ENCODE measurements at places on chromosomes 5 and 9. TPM values are rescaled to one million over a fixed set of nuclear protein-coding genes. Genes with fewer than 3 reads are reported as not detected.

GRCh38 chr5:16889972-16890519 is 46.0 kb downstream of the MYO10 start:
- no peak overlapping the region for H3K4me3 ChIP-seq
- DNase-seq = no peak
- no peaks in the 10 kb centered on the region for H3K36me3 ChIP-seq
- peak overlapping the region; percentile 86 for H3K27ac ChIP-seq

Gene IL13
- total RNA-seq = not detected

- no peak for DNase-seq
- no peaks in the 10 kb centered on the region for H3K36me3 ChIP-seq
- H3K4me1 ChIP-seq = peaks cover 6% of the 10 kb centered on the region
- H3K4me3 ChIP-seq = no peak overlapping the region
- no peak overlapping the region for H3K27ac ChIP-seq
- H3K27me3 ChIP-seq = no peaks in the 10 kb centered on the region
Measured at GRCh38 chr9:96453625-96454024, 3.7 kb downstream of the HABP4 start.

GRCh38 chr9:13899924-13900323 is 414.0 kb downstream of the NFIB start:
- no peak for DNase-seq
- no peak overlapping the region for H3K4me3 ChIP-seq

DNA sequence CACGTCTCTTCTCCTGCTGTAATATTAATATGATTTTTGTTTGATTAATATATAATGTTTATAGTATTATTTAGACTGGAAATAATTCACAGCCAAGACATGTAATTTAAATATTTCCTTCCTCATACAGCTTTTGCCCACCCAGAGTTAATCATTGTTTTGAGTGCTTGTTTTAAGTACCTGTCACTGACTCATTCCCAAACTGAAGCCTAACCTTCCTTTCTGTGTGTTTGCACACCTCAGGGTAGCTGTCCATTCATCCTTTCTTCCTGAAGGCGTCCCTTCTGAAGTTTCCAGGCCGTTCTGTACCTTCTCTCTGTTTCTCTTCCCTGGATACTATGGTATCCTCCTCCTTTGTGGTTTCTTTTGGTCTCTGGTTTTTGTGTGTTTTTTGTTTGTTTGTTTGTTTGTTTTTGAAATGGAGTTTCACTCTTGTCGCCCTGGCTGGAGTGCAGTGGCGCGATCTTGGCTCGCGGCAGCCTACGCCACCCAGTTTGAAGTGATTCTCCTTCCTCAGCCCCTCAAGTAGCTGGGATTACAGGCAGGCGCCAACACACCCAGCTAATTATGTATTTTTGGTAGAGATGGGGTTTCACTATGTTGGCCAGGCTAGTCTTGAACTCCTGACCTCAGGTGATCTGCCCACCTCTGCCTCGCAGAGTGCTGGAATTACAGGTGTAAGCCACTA is 312.4 kb downstream of the DOCK8 start:
- H3K27me3 ChIP-seq = no peaks in the 10 kb centered on the region
- no peak overlapping the region for H3K27ac ChIP-seq
- H3K4me3 ChIP-seq = no peak overlapping the region
- peaks cover 8% of the 10 kb centered on the region for H3K4me1 ChIP-seq

Measured in Panc1 (cell line).